ENCODE measurements at places on chromosomes 7 and 10.

DNA sequence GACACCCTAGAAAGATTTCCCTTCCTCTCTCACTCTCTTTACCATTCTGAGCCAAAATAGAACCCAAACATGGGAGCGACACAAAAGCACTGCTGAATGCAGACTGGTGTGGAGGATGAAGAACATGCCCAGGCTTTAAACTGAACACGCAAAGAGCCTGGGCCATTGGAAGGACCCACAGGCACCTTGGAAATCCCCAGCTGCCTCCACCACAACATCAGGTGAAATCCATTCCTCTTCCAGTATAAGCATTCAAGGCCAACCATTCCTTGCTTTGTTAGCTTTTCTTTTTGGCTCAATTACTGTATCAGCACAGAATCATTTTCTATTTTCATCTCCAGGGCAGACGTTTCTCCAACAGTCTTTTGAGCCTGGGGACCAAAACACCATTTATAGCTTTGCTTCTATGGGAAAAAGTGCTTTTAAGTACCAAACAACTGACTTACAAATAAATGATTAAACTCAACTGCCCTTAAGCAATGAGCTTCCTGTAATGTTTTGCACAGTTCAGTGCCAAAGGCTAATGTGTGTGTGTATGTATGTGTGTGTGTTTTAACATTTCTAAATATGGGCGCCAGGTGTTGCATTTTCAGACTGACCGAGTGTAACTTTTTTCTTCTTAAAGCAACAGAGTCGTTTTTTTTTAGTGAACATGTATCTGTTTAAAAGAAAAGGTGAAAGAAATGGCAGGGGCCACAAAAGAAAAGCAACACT is 16.2 kb upstream of the BLNK start:
- no peak for DNase-seq

DNA sequence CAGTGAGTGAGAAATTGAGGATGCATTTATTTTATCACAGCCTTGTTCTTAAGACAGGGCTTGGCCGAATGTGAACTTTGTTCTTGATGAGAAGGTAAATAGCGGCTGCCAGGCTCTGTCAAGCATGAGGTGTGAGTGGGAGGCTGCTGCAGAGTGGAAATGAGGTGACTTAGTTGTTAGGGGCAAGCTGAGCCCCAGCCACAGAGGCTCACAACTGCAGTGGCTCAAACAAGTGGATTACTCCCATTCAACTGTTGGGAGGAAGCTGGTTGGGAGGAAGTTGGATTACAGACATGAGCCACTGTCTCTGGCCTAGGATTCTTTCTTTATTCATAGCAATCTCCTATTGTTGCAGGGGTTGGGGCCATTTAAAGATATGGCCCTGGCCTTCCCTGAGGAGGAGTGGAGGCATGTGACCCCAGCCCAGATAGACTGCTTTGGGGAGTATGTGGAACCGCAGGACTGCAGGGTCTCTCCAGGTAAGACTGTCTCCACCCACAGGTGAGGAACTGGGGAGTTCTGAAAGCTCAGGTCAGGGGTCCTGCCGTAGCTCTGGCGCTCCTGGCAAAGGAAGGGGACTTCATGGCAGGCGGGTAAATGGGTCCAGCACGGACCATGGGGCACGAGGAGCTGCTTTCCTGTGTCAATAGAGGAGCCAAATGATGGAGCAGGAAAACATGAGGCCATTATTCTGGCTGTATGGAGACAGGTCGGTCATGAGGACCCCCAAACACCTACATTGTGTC is 7.1 kb downstream of the ZSCAN25 start:
- DNase-seq, result no peak

DNA sequence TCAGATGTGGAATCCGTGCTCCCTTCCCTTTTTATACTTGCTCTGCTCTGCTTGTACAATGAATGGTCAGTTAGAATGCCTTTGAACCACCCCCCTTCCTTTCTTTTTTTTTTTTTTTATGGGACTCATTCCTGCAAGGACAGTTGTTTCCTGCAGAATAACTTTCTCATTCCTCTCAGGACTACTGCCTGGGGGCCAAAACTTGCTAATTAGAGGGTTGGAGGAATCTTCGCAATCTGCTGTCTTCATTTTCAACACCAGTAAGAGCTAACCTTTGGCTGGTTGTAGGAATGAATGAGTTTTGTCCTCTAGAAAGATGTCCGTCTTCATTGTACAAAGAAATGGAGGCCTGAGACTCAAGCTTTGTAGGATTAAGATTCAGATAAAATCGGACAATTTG is 868.1 kb downstream of the LRMDA start:
- DNase-seq, result no peak

DNA sequence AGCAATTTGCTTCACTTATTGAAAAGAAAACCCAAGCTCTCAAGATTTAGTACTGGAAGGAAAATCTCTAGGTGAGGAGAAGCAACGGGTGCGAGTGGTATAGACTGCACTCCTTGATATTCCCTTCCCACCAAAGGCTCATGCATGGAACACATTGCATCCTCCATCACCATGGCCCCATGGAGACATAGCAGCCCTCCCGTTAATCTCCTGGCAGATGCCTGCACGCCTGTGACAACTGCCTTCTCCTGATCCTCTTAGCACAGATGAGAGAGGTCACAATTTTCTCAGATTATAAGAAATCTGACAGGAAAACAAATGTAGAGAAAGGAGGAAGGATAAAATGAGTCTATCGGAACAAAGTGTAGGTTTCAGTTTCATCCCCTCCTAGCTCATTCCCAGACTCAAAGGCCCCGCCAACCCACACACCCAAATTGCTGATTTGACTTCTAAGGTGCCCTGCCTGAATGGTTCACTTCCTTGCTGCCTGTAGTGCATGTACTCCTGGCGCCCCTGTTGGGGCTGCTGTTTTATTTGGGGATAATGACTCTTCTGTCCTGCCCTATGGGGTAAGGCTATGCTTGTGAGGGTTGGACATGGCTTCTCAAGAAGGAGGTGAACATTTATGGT is 50.0 kb downstream of the PLXNA4 start:
- DNase-seq, result no peak

DNA sequence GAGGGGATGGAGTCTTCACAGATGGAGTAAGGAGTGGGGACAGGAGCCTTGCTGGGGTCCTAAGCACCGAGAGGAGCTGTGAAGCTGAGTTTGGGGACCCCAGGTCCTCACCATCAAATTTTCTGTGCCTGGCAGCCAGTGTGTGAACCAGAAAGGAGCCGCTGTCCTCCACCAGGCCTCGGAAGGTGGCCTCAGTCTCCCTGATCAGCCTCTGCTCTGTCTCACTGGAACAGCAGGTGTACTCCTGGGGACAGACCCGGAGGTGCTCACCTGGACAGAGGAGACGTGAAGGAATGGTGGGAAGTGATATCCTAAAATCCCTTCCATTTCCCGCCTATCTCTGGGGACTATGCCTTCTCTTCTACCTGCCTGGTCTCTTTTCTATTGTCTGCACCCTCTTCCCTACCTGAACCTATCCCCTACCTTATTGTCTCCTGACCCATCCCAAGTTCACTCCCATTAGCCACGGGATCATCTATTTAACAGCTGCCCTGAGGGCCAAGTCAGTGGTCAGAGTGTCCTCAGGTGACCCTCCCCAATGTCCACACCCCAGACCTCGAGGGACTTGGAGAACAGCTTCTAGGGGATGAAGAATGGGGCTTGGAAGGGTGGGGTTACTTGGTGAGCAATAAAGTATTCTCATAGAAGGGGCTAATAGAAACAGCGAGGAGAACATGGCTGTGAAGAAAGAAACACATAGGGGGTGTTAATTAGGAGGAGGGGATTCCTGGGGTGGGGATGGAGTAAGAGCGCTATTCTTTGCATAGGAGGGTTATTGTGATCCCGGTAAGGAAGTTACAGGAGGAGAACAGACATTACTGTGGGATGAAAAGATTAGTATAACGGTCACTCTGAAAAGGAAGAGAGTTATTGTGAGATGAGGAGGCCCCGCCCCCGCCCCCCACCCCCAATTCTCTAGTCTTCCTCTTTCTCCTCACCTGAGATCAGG is 811 bp downstream of the GPC2 start:
- DNase-seq, result no peak

- DNase-seq, result no peak
Measured at GRCh38 chr7:150732786-150733481, 4.3 kb upstream of the GIMAP5 start.
